Activated CD8-positive, alpha-beta T cell treated with anti-CD3 and anti-CD28 coated beads for 36 hours (primary cell): ENCODE measurements at places on chromosomes 3 and 15. TPM values are rescaled to one million over a fixed set of nuclear protein-coding genes. Genes with fewer than 3 reads are reported as not detected.

Gene SKOR1
- total RNA-seq = 0.25 TPM

Gene CADPS
- total RNA-seq = not detected

Gene FSTL1
- 1.0 TPM for total RNA-seq

Gene PAQR5
- total RNA-seq = not detected

Gene NUSAP1
- total RNA-seq = 170 TPM

Gene GOLGA6L7
- not detected for total RNA-seq

Gene P2RY1
- total RNA-seq = 1.7 TPM

Gene EID1
- 80.5 TPM for total RNA-seq
